Right cardiac atrium (tissue), 5 donors: ENCODE measurements at places on chromosomes 3 and 15.

- DNase-seq = peak; percentile 37
These were observed 34.9 kb upstream of the GABRB3 start for GRCh38 chr15:26807517-26808427.

DNA sequence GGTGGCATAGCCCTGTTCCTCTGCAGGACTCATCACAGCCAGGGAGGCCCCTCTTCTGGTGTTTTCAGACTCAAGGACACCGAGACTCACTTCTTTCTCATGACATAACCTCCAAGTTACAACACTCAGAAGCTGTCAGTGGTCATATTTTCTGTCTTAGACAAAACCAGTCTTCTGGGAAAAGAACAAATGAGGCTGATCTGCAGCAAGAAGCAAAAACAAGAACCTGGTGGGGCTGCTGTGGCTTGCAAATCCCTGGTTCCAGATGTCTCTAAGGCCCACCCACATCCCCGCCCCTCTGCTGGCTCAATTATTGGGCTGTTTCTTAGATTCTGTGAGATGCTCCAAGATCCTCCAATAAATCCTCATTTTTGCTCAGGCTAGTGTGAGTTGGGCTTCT is 16.6 kb upstream of the LOXL1 start:
- no peak for DNase-seq

GRCh38 chr15:56964182-56964581 is 45.7 kb downstream of the TCF12 start:
- no peak for DNase-seq

DNA sequence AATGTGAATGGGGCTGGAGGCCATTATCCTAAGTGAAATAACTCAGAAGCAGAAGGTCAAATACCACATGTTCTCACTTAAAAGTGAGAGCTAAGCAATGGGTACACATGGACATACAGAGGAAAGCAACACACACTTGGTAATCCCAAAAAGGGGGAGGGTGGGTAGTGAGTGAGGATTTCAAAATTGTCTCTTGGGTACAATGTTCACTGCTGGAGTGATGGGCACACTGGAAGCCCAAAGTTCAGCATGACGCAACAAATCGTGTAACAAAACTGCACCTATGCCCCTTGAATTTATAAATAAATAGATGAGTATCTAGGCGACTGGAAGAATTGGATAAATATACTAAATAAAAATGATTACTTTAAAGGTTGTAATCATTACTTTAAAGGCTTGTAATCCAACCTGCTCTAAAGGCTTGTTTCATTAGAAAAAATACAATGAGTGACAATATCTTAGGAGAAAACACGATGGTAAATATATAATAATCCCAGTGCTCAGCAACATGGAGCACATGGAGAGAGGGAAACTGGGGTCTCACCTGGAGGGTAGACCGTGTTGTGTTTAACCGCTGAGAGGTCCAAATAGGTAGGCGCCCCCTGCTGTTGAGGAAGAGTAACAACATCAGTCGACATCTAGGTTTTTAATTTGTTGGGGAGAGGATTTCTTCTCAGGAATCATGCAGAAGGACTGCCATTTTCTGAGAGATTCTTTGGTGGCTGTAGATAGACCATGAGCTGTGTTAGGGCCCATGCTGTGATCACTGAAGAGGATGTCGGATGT is 78.5 kb upstream of the ROBO1 start:
- no peak for DNase-seq

DNA sequence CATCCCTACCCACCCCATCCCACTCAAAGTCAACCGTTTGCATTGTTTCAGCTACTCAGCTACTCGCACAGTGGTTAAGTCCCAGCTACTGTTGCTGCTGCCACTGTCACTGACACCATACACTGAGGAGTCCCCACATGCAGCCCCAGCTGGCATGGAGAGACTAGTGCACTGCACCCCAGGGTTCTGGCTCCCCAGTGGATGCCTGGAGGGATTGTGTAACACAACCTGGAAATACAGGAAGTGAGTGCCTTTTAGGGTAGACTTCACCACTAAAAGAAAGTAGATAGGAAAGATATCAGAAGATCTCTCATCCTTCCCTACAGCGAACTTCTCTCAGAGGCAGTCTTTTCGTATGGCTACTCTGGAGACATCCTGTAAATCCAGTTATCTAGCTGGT is 169.2 kb upstream of the STRIT1 start:
- no peak for DNase-seq

DNA sequence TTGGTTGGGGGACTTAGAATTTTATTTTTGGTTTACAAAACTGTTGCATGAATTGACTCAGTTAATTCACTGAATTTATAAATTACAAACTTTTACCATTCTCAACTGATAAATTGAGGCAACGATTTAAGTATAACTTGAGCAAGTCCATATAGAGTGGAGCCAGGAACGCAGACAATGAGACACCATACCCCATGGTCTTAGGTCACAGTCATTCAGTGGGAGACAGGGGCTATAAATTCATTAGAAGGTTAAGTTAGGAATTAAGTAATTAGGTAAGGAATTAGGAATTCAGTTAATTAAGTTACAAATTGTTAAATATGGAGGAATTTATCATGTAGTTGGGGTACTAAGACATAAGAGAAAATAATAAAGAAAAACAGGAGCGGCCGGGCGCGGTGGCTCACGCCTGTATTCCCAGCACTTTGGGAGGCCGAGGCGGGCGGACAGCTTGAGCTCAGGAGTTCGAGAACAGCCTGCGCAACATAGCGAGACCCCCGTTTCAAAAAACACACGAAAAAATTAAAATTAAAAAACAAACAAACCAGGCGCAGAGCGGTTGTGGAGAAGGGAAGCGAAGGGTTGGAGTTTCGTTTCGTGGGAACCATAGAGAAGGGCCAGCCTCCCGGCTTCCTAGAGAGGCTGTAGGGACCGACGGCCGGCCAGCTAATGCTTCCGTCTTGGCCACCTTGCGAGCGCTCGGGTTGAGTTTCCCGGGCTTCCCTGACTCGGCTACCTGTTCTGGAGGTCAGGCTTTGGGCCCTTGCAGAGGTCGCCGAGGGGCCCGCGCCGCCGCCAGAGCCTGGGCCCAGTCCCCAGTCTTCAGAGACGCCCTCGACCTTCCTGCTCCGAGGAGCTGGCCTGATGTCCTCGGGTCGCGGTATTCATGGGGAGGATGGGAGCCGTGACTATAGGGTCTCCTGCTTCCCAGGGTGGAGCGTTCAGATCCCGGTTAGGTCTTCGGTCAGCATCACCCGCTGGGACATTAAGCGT is at the start of gene ZNF619:
Gene ZNF619, plus strand, starts transcription at position 645 of the 993 bp plus-strand sequence. CDS start 858 bp downstream, outside the sequence.
- peak; percentile 90 for DNase-seq

DNA sequence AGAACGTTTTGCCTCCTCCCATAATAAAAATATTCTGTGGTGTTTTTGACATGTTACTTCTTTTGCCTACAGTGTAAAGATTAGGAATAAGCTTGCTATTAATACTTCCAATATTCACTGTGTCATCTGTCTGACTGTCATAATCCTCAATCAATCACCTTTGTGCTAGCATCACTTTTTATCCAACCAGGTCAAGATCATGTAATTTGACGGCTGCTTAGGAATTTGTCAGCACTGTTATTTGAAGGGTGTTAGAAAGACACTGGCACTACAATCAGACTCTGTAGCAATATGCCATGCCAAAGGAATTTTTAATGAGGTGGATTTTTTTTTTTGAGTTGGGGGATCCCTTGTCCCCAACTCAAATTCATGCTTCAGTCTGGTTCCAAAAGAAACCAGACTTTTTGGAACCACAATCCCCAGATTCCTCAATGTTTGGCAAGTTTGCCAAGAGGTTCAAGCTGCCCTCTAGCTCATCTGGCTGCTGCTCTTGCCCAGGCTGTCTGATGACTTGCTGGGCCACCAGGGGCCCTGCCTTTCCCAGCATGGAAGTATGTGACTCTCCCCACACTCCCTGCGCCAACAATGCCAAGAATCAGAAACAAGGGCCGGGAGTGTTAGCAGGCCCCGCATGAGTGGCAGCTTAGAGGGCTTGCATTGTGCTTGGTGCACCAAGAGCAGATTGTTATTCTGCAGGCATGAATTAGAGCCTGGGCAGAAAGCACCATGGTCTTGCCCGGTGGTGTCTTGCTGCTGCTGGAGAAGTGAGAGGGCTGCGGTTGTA is 58.6 kb upstream of the TSC22D2 start:
- DNase-seq = peak; percentile 84

- DNase-seq = peak; percentile 37
These were observed 103.3 kb upstream of the PRR23E start for GRCh38 chr3:127089486-127090145.

GRCh38 chr3:103388214-103388613 is 953.4 kb downstream of the ZPLD1 start:
- DNase-seq = no peak

DNA sequence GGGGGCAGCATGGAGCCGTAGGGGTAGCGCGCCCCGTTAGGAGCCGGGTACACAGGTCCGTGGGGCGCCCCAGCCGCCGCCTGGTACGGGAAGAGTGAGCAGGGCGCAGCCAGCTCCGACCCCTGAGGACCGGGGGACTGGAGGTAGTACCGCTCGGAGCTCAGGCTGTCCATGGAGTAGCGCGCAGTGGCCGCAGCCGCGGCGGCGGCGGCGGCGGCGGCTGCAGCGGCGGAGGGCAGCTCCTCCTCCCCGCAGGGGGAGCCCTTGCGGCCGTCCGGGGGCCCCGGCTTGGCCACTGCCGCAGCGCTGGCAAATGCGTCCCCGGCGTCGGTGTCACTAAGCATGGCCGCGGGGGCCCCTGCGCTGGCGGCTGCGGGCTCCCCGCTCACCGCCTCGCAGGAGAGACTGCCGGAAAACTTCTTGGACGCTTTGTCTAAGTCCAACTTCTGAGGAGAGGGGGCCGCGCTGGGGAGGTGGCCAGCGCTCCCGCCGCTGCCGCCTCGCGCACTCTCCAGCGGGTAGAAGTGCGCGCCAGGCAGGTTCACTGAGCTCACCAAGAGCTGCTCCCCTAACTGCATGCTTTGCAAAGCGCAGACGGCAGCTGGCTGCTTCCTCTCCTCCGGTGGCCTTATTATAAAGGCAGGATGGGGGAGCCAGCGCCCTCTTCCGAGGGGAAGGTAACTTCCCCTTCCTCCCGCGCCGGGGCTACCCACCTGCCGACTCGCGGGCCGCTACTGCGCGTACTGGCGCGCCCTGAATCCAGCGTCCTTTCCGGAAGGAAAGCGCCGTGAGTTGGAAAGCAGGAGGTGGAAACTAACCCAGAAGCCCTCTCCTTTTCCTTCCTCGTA is at the start of gene EOMES:
Gene EOMES, minus strand, starts transcription at position 607 of the 848 bp plus-strand sequence. Its CDS starts 29 bp downstream, at position 578.
- DNase-seq = peak; percentile 64

- DNase-seq = no peak
These were observed 5.5 kb upstream of the SPG11 start for GRCh38 chr15:44668921-44669320.

DNA sequence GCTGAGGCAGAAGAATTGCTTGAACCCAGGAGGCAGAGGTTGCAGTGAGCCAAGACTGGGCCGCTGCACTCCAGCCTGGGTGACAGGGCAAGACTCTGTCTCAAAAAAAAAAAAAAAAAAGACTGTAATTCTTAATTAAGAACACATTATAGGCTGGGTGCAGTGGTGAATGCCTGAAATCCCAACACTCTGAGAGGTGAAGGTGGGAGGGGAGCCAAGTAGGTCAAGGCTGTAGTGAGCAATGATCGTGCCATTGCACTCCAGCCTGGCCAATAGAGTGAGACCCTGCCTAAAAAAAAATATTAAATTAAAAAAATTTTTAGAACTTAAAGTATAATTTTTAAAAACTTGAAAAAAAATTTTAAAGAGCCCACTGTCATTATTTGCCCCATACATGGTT is 13.4 kb upstream of the ARPIN start:
- no peak for DNase-seq

- no peak for DNase-seq
These were observed 28.9 kb downstream of the CFAP91 start for GRCh38 chr3:119731560-119732343.

DNA sequence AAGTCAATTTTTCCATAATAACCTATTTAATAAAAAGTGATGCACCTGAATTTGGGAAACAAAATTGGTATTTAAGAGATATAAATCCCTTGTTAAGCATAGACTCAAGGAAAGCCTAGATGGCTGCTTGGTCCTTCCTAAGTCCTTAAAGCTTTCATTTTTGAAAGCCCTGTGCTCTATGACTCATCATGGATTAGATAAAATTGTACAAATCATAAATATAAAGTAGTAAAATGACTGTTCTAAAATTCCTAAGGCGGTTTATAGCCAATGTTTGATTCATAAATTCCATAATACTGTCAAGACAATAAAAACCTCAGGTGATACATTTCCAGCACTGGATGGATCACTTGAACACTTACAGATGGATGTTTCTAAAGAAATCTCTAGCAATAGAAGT is 730.8 kb upstream of the EPHA6 start:
- no peak for DNase-seq

DNA sequence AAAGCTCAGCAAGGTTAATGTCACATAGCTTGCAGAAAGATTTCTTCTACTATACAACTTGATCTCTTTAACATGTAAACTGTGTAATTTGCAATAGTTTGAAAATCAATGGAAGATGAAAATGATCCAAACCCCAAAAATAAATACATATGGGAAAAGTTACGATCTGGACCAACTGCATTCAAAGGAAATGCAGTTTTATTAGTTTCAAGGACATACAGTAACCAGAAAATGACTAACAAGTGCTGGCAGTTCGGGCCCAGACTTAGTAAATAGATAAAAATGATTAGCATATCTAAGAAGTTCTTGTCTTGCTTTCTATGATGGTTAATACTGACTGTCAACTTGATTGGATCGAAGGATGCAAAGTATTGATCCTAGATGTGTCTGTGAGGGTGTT is 37.3 kb upstream of the LEKR1 start:
- no peak for DNase-seq

DNA sequence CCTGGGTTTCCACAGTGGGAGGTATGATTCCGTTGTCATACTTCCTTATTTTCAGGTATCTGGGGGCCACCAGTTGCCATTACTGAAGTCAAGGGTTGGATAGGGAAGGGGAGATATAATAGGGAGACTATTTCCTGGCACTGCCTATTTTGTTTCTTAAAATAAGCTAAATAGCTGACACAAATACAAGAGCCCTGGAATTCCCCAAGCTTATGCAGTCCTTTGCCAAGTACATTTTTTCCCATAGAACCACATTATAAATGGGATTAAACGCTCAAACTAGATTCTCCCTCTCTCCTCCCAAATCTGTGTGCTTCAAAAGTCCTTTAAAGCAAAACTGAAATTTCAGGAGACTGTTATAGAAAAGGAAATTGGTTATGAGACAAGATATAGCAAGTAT is 68.7 kb downstream of the AP4E1 start:
- DNase-seq = no peak
